Upper lobe of left lung (tissue), 6 donors: ENCODE measurements at places on chromosomes 7 and 10. TPM values are rescaled to one million over a fixed set of nuclear protein-coding genes. Genes with fewer than 3 reads are reported as not detected.

DNA sequence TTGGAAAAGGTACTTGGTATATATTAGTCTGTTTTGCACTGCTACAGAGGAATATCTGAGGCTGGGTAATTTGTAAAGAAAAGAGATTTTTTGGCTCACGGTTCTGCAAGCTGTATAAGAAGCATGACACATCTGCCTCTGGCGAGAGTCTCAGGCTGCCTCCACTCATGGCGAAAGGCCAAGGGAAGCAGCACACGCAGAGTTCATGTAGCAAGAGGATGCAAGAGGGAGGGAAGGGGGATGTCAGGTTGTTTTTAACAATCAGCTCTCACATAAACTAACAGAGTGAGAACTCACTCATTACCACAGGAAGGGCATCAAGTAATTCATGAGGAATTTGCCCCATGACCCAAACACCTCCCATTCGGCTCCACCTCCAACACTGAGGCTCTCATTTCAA, 484.8 kb upstream of the DPP6 start:
- no peaks in the 10 kb centered on the region for H3K27me3 ChIP-seq
- no peaks in the 10 kb centered on the region for H3K36me3 ChIP-seq
- H3K27ac ChIP-seq, result no peak overlapping the region
- DNase-seq, result no peak
- H3K4me1 ChIP-seq, result no peaks in the 10 kb centered on the region

DNA sequence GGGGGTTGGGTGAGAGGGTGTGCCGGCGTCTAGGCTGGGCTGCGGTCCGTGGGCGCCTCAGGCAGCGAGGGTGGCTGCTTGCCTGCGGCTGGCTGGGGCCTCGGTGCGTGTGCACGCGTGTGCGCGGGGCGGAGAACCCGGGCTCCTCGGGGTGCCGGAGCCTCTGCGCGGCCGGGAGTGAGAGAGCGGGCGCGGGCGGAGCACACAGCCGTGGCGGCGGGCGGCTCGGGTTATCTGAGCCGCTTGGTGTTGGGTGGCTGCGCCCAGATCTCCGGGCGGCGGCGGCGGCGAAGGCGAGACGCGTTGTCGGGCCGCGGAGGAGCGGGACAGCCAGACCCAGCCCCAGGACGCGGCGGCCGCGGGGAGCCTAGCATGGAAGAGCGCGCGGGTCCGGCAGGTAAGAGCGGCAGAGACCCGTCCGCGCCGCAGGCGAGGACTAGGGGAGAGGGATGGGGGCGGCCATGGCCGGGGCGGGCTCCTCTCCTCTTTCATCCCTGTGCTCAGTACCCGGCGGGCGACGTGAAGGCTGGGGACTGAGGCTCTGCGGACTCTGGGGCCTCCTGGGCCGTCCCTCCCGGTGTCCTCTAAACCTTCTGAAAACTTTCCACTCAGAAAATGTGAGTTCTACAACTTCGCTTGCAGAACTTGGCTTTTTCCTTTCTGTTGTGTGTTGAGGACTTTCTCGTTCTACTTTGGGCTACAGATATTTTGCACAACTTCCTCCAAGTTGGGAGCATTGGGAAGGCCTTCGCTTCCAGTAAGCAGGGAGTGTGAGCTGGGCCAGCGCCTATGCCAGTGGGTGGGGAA, 9.8 kb upstream of the PAX2 start:
- no peaks in the 10 kb centered on the region for H3K36me3 ChIP-seq
- DNase-seq, result peak; percentile 82
- peaks cover 2% of the 10 kb centered on the region for H3K27me3 ChIP-seq
- H3K4me1 ChIP-seq, result peaks cover 26% of the 10 kb centered on the region
- no peak overlapping the region for H3K4me3 ChIP-seq

The TMEM270 gene
- total RNA-seq, result not detected

The SPDYE8 gene
- total RNA-seq, result not detected

- H3K4me3 ChIP-seq, result no peak overlapping the region
- no peak overlapping the region for H3K27ac ChIP-seq
- no peaks in the 10 kb centered on the region for H3K27me3 ChIP-seq
Observed at GRCh38 chr10:23413629-23414089, 25.2 kb upstream of the OTUD1 start.

DNA sequence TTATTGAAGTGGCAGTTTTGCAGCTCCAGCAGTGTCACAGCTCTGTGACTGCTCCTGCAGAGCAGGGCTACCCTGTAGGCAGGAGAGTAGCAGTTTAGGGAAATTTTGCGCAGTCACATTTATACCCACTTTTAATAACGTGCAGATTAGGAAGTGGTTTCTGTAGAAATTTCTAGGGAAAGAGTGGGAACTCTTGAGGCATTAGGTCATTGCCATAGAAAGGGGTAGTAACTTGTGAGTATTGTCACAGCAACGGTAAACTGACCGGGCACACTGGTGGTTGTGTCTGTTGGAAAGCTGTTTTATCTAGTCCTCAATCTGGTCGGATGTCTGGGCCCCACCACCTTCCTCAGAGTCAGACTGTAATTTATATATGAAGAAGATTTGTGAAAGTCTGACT, 51.9 kb downstream of the CDC14C start:
- H3K4me1 ChIP-seq, result no peaks in the 10 kb centered on the region
- no peak overlapping the region for H3K27ac ChIP-seq
- no peak overlapping the region for H3K4me3 ChIP-seq
- H3K36me3 ChIP-seq, result no peaks in the 10 kb centered on the region
- no peaks in the 10 kb centered on the region for H3K27me3 ChIP-seq

DNA sequence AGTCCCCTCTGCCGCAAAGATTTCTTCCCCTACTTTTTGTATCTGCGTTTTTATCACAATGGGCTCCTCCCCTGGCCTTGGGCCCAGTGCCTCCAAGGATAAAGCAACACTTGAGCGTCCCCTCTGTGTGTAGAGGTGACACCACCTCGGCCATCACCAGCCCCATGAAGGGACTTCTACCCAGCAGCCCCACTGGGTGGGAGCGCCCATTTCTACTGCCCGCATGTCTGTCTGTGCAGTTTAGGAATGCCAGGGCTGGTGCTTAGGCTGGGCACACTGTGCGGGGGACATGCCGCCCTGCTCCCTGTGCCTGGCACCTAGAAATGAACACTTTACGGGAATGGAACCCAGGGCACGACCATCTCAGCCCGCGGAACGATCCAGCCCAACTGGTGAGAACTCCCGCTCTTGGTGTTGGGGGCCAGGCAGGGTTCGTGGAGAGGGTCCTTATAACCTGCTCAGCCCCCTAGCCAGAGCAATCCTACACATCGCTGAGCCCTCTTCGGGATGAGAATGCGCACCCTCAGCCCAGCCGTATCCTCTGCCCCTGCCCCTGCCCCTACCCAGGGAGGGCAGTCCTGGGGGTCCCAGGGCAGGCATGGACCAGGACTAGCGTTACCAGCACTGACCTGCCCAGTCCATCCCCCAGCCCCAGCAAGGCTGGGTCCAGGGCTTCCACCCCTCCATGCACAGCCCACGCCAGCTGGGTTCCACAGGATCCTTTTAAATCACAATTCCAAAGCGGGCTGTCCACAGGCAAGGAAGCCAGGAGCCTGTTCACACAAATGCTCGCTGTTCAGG, 12.8 kb downstream of the CRYGN start:
- no peak overlapping the region for H3K27ac ChIP-seq
- H3K4me1 ChIP-seq, result peaks cover 27% of the 10 kb centered on the region
- no peak overlapping the region for H3K4me3 ChIP-seq
- H3K36me3 ChIP-seq, result no peaks in the 10 kb centered on the region

GRCh38 chr10:31924833-31925232, 3.8 kb downstream of the ARHGAP12 start:
- DNase-seq, result no peak
- no peaks in the 10 kb centered on the region for H3K27me3 ChIP-seq
- H3K27ac ChIP-seq, result no peak overlapping the region
- H3K36me3 ChIP-seq, result no peaks in the 10 kb centered on the region
- peaks cover 22% of the 10 kb centered on the region for H3K4me1 ChIP-seq

The HOXA9 gene
- 0.30 TPM for total RNA-seq

- no peaks in the 10 kb centered on the region for H3K27me3 ChIP-seq
- no peak overlapping the region for H3K4me3 ChIP-seq
- H3K36me3 ChIP-seq, result no peaks in the 10 kb centered on the region
- H3K27ac ChIP-seq, result no peak overlapping the region
- no peak for DNase-seq
- H3K4me1 ChIP-seq, result peaks cover 2% of the 10 kb centered on the region
Observed at GRCh38 chr7:75756991-75757676, 14.9 kb downstream of the CCL26 start.

DNA sequence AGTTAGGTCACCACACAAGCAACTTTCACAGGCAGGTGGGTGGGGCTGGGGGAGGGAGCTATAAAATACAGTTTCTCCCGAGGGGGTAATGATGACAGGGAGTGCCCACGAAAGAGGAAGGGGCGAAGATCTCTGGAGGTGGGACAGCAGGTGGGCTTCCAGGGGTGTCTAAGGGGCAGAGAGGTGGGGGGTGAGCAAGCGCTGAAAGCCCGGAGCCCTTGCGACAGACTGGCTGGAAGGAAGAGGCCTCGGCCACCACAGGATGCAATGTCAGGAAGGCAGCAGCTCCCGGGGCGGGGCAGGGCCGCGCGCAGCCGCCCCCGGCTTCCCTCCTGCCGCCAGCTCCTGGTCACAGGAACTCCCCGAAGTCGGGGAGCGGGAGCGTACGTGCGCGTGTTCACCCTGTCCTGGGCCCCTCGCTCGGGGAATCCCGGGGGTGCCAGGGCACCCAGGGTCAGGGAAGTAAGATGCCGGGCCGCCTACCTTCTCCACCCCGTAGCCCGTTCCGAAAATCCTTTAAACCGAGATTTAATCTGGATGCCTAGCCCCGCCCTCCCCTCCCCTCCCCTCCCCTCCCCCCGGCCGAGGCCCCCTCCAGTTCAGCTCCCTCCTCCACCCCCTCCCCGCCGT, 105.2 kb upstream of the PPIF start:
- no peaks in the 10 kb centered on the region for H3K27me3 ChIP-seq
- peak overlapping the region; percentile 53 for H3K4me3 ChIP-seq
- H3K36me3 ChIP-seq, result peaks cover 3% of the 10 kb centered on the region
- peaks cover 100% of the 10 kb centered on the region for H3K4me1 ChIP-seq

DNA sequence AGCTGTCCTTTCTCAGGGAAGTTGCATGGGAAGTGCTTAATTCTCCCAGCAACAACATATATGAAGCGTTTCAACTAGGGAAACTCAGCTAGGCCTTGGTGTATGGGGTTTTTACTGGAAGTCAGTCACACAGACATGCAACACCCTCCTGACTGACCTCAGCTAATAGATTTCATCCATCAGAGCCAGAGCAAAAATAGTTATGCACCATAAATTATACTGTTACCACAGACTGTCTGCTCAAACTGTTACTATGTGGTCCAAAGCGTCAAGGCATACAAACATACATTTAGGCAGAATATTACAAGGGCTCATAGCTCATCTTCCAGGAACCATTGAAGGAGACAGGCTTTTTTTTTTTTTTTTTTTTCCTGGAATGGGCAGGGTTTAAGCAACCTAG, 417.9 kb downstream of the ANKRD7 start:
- H3K27me3 ChIP-seq, result no peaks in the 10 kb centered on the region
- no peak overlapping the region for H3K27ac ChIP-seq
- no peak for DNase-seq
- no peak overlapping the region for H3K4me3 ChIP-seq
- H3K36me3 ChIP-seq, result no peaks in the 10 kb centered on the region
- no peaks in the 10 kb centered on the region for H3K4me1 ChIP-seq
